Stimulated activated CD4-positive, alpha-beta T cell treated with anti-CD3 and anti-CD28 coated beads, Interleukin-15, amount 100 ng/mL, for 1 hour (primary cell): ENCODE measurements at places on chromosomes 4 and X.

GRCh38 chrX:71992711-71993110 lies 82.1 kb downstream of the NHSL2 start:
- no peak for DNase-seq

- DNase-seq = no peak
These were observed 47.5 kb upstream of the GALNT7 start for GRCh38 chr4:173121076-173121561.

- DNase-seq = no peak
These were observed 28.4 kb downstream of the CLDN2 start for GRCh38 chrX:106948641-106949040.

DNA sequence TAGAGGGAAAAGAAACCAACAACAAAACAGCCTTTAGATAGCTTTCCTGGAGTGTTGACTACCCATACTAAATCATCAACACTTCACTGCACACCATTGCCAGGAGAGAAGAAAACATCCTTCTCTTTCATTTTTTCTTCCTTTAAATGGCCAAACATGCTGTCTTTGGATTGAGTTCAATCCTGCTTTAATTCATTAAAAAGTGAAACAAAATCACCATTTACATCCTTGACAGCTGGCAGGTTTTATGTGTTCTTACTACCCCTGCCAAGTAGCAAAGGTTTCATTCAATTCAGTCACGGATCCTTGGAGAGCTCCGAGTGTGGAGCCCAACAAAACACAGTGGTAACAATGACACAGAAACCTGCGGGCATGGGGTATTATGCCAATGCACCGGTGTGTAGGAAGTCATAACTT lies 568.3 kb downstream of the ANKRD50 start:
- no peak for DNase-seq

GRCh38 chrX:118459494-118459893 lies 36.1 kb upstream of the DOCK11 start:
- DNase-seq = no peak

DNA sequence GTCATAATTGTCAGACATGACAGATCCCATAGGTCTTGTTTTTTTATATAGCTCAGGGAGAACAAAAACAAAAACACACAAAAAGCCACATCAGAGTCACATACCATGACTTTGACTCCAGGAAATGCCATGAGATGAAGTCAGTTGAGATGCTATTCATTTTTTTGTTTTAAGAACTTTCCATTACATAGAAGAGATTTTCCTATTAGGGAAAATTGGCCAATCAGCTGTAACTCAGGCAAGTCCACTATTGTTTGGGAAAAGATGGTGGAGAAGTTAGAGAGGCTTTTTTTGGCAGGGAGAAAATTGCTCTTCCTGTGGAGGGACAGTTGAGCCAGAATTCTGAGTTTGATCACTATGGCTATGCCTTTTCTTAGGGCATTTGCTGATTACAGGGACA lies 72.6 kb downstream of the SMARCA5 start:
- DNase-seq = no peak

DNA sequence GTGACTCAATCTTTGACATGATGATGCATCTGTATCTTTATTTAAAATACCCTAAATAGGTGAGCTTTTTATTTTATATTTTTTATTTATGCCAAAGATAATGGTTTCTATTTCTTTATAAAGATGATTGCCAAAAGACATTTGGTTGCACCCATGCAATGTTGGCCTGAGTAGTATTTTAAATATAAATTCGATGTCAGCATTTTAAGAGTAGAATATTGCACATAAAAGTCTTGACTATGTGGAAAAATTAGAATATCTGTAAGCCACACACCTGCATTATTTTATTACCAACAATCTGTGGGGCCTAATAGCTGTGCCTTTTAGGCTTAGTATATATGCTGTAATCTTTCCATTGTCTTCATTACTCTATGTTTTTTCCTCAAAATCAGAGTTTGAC lies 91.4 kb downstream of the CPXCR1 start:
- DNase-seq = no peak

- no peak for DNase-seq
These were observed at the start of gene CORIN for GRCh38 chr4:47837908-47838294. Gene CORIN, minus strand, starts transcription at chr4:47838067. Its CDS starts 118 bp downstream, at chr4:47837949.

DNA sequence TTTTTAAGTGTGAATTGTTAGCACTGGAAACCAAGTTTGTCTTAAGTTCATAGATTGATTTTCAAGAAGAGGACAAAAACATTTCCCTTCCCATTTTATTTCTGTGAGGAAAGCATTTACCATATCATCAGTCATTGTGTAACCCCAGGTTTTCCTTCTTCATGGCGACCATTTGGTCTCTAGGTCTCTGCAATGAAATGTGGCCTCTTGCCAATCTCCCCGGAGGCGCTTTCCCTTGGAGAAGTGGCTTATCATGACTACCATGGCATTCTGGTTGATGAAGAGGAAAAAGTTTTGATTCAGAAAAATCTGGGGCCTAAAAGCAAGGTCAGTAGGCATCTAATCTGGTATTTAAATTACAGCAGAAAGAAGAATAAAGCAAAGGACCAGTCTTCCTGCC lies 54.4 kb downstream of the ADD1 start:
- DNase-seq = no peak

- no peak for DNase-seq
These were observed 184.4 kb downstream of the SH2D1A start for GRCh38 chrX:124530803-124531202.

- DNase-seq = no peak
These were observed 528.3 kb upstream of the BOD1L1 start for GRCh38 chr4:14155803-14156202.

DNA sequence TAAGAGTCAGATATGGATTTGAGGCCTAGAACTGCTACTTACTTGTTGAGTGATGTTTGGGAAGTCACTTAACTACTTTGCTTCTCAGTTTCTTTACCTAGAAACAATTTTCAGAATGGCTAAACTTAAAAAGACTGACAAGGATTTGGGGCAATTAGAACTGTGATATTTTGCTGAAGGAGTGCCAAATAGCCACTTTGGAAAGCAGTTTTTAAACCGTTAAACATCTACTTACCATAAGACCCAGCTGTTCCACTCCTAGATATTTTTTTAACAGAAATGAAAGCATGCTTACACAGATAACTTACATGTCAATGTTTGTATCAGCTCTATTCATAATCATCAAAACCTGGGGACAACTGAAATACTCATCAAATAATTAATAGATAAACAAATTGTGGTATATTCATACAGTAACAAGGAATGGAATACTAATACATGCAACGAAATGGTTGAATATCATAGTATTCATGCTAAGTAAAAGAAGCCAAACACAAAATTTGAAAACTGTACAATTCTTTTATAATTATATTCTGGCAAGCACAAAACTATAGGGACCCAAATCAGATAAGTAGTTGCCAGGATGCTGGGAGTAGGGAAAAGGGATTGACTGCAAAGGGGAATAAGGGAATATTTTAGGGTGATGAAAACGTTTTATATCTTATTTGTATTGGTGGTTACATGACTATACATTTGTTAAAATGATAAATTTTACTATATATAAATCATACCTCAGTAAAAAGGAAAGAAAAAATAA lies 24.0 kb downstream of the RPA4 start:
- no peak for DNase-seq

- no peak for DNase-seq
These were observed 74.0 kb upstream of the PRSS48 start for GRCh38 chr4:151202851-151203455.

GRCh38 chrX:132708529-132708928 lies 219.7 kb upstream of the MBNL3 start:
- no peak for DNase-seq

DNA sequence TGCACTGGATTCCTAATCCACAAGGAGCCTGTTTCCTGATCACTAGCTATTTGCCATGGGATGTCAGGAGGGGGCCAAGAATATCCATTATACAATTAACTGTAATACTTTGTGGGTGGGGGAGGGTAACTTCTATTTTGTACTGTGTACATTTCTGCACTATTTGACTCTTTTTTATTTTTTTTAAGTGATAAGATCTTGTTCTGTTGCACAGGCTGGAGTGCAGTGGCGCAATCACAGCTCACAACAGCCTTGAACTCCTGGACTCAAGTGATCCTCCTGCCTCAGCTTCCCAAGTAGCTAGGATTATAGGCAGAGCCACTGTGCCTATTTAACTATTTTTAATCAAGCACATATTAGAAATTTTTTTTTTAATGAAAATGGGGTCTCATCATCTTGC lies 134.1 kb downstream of the ELOVL6 start:
- no peak for DNase-seq

GRCh38 chr4:36374836-36375511 lies 93.6 kb downstream of the DTHD1 start:
- no peak for DNase-seq

- DNase-seq = no peak
These were observed 225.0 kb upstream of the PUDP start for GRCh38 chrX:7372825-7373525.

GRCh38 chr4:4595252-4595651 lies 53.4 kb upstream of the STX18 start:
- DNase-seq = no peak

DNA sequence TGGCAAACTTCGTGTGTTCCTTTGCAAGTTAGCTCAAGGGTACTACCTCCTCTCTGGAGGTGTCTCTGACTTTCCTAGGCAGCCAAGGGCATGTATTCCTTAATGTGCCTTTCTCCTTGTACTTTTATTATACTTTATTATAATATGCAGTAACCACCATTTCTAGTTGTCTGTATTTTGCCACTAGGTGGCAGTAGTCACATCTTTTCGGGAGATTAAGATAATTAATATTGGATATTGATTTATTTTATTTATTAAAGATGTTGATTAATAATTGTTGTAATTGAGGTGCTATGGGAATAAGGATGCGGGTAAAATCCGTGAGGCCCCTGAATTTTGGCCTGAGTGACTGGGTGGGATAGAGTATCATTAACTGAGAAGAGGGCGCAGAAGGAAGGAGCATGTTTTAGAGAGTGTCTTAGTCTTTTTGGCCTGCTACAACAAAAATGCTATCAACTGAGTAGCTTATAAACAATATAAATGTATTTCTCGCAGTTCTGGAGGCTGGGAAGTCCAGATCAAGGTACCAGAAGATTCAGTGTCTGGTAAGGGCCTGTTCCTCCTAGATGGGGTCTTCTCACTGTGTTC lies 153.3 kb downstream of the TMEM164 start:
- DNase-seq = no peak

DNA sequence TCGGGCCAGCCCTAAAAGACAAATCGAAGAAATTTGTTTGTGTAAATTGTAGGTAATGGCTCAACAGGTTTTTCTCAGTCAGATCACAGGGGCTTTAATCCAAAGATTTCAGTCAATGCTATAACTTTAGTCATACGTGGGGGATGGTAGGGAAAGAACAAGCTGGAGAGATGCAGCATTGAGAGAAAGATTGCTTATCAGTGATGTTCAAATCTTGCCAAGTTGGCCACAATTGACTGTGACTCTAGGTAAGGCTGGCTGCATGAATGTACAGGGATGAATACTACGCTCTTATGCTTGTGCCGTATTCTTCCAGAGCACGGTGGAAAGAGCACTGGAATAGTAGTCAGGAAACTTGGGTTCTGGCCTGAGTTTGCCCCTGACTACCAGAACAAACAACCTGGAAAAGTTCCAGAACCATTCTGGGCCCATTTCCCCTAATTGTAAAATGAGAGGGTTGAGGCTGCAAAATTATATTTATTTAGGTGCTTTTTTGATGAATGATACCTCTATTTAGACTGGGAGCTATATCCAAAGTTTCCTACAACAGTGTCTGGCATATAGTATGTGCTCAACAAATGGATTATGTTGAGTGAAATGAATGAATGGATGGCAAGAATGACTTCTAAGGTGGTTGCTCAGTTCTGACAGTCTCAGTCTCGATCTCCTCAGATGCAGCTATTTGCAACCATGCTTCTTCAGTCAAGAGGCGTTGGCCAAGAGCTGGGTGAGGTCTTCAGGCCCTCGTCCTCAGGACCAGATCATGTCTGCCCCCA lies 44.4 kb downstream of the TSC22D3 start:
- no peak for DNase-seq

- DNase-seq = no peak
These were observed 111.6 kb downstream of the BTC start for GRCh38 chr4:74682567-74683359.

DNA sequence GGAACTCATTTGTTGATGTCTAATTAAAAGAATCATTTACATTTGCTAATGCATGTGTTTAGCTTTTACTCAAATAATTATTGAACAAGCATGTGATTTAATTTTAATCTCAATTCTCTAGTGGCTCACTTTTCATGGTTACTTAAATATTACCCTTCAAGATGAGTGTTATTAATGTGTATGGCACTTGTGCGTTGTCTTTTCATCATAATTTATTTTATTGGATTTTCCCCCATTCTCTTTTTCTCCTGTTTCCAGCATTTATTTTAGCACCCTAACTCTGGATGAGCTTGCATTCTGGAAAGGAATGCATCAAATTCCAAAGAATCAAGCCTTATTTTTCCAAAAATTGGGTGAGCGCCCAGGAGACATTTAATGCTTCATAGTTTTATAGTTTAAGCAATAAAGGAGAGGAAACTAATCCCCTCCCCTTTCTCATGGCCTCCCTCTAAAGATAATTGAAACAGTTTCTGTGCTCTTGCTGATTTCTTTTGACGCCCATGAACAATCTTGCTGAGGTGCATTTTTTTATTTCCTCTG lies 191.1 kb upstream of the FAT4 start:
- DNase-seq = no peak

DNA sequence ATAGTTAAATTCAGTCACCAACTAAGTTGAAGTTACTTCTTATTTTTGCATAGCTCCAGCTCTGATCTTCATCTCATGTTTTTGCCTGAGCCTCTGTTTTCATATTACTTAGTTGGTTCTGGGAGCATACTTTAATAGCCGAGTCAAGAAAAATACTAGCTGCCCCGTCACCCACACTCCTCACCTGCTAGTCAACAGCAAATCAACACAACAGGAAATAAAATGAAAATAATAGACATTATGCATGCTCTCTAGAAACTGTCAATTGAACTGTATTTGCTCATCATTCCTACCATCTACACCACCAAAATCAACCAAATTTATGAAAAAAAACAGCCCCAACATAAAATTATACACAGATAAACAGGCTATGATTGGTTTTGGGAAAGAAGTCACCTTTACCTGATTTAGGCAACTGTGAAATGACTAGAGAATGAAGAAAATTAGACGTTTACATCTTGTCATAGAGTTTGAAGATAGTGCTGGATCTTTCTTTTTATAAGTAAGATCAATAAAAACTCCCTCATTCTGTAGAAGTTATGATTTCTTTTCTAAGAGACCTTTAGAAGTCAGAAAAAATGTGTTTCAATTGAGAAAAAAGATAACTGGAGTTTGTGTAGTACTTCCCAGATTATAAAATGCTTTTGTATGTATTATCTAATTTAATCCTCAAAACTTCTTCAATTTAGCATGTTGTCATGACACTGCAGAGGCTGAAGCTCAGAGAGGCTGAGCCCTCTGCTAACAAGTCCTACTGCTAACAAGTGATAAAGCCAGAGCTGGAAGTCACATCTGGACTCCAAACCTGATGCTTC lies 7.0 kb downstream of the ALB start:
- DNase-seq = no peak

- DNase-seq = no peak
These were observed 39.9 kb upstream of the RXFP1 start for GRCh38 chr4:158481811-158482210.

- DNase-seq = no peak
These were observed 58.3 kb upstream of the CD99 start for GRCh38 chrX:2632533-2633504.
